ENCODE measurements at places on chromosomes 3 and 15.

GRCh38 chr3:194235160-194235559, 99.2 kb downstream of the HES1 start:
- no peak for DNase-seq

DNA sequence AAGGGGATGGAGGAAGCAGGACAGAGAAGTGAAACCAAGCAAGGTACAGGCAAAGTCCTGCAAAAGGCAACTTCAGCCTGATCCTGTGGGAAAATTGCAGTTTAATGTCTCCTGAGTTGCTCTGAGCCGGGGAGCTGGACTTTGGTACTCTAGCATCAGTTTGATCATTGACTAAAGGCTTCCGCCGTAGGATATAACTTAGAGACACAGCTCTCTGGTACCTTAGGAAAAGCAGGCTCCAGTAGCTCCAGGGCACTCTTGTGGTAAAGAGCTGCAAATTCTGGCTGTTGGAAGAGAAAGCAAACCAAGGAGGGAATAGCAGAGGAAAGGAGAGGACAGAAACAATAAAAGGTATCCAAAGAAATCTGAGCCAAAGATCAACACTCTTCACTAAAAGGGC, 521.1 kb downstream of the PLOD2 start:
- no peak for DNase-seq

DNA sequence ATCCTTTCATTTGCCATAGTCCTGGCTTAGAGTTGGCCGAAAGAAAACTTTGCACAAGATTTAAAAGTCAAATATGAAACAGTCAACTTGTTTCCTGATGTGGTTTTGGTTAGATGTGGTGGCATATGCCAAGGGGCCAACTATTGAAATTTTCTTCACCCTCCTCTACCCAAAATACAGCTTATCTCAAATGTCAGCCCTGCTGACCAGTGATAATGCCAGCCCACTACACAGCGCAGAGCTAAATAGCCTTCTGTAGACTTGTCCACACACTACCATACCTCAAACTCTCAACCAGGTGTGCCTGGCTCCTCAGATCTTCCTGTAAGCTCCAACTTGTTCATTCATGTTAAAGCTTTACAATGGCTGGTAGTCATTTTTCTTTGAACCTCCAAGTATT, 368.5 kb upstream of the STAC start:
- DNase-seq = no peak

DNA sequence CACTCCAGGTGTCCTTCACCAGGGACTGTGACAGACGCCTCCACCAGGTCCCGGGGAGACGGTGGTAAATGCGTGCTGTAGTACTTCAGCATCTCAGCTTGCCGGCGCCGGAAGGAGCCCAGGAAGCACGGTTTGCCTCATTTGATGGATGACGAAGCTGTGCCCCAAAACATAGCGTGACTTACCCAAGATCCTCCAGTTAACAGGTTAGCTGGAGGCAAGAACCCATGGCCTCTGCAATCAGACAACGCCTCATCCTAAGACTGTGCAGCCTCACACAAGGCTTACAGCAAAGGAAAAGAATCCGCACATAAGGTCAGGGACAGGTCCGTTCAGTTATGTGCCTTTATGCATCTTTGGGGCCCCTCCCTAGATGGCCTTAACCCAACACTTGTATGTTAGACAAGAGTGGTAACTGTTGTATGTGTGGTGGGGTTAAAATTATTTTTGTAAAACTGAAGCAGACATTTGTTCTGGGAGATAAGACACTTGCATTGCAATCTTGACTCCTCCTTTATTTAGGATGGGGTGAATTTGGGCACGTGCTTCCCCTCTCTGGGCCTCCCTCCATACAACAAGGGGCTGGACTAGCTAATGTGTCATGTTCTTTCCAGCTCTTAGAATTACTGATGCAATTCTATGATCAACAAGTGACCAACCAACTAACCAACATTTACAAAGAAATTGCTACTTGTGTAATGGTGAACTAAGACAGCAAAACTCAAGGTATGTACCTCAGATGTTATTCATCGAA, 39.4 kb downstream of the VGLL4 start:
- DNase-seq = no peak

GRCh38 chr3:66991459-66991858, 6.6 kb upstream of the KBTBD8 start:
- DNase-seq = no peak

All from KG1 (cell line).